ENCODE measurements at places on chromosomes 16 and 17. TPM values are rescaled to one million over a fixed set of nuclear protein-coding genes. Genes with fewer than 3 reads are reported as not detected.

TP53TG3 gene
- total RNA-seq, result not detected

- H3K4me1 ChIP-seq, result peaks cover 9% of the 10 kb centered on the region
- H3K27me3 ChIP-seq, result no peaks in the 10 kb centered on the region
- DNase-seq, result no peak
- H3K36me3 ChIP-seq, result no peaks in the 10 kb centered on the region
- H3K4me3 ChIP-seq, result no peak overlapping the region
Measured at GRCh38 chr16:68778551-68779231, 41.6 kb downstream of the CDH1 start.

DNA sequence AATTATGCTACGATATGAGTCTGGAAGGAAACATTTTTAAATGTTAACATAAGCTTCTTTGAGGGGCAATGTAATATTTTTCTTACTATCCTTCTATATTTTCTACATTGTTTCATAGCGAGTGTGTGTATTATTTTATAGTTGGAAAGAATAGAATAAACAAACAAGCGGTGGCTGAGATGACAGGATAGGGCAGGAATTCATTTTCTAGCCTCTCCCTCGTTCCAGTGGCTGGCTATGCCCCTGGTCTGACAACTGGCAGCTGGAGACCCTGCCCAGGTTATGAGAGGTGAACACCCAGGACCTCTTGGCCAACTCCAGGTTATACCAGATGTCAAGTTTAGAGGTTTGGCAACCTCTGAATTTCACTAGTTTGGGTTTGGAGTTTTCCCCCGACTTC, 14.5 kb upstream of the TNRC6C start:
- H3K4me1 ChIP-seq, result no peaks in the 10 kb centered on the region
- H3K4me3 ChIP-seq, result no peak overlapping the region
- no peak for DNase-seq
- no peak overlapping the region for H3K27ac ChIP-seq
- H3K36me3 ChIP-seq, result no peaks in the 10 kb centered on the region

- H3K4me3 ChIP-seq, result no peak overlapping the region
- H3K36me3 ChIP-seq, result no peaks in the 10 kb centered on the region
- no peak overlapping the region for H3K27ac ChIP-seq
- H3K27me3 ChIP-seq, result no peaks in the 10 kb centered on the region
- H3K4me1 ChIP-seq, result no peaks in the 10 kb centered on the region
- DNase-seq, result no peak
Measured at GRCh38 chr17:51707216-51707615, 446.9 kb downstream of the UTP18 start.

CDK5R1 gene
- 7.0 TPM for total RNA-seq

GRCh38 chr17:46769531-46770438, 48.7 kb downstream of the WNT3 start:
- no peaks in the 10 kb centered on the region for H3K36me3 ChIP-seq
- peaks cover 15% of the 10 kb centered on the region for H3K4me1 ChIP-seq
- no peak overlapping the region for H3K4me3 ChIP-seq
- DNase-seq, result no peak

- peak overlapping the region; percentile 78 for H3K27ac ChIP-seq
- H3K4me3 ChIP-seq, result peak overlapping the region; percentile 55
- peak; percentile 46 for DNase-seq
- peaks cover 39% of the 10 kb centered on the region for H3K4me1 ChIP-seq
Measured at GRCh38 chr17:75832164-75832651, 12.0 kb downstream of the UNC13D start.

DNA sequence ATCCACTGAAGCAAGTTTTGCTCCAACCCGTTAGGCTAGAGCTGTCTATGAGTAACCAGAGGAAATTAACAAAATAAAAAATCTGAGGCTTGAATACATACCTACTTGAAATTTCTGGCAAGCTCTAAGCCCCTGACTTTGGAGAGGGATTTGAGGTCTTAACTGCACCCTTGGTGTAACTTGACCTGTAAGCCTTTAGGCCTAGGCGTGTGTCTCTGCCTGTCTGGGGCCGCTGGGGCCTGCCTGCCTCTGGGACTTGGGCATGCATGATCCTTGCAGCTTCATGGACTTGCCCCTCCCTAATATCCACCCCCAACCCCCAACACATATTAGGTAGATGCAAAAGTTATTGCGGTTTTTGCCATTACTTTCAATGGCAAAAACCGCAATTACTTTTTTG, 3.7 kb upstream of the CDC42EP4 start:
- peaks cover under 1% of the 10 kb centered on the region for H3K4me1 ChIP-seq
- no peak for DNase-seq
- H3K27ac ChIP-seq, result no peak overlapping the region
- no peaks in the 10 kb centered on the region for H3K36me3 ChIP-seq

DNA sequence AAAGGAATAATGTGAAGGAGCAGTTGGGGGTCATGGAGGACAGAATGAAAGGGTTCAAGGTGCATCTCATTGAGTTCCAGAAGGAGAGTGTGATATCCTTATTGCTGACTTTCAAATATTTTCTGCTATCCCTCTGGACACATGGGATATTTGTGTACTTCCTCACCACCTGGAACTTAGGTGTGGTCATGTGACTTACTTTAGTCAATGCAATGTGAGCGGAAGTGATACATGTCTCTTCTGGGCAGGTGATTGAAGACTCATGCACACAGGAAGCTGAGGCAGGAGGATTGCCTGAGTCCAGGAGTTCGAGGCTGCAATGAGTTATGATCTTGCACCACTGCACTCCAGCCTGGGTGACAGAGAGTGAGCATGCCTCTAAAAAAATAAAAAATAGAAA, 36.7 kb upstream of the TANC2 start:
- H3K27me3 ChIP-seq, result no peaks in the 10 kb centered on the region
- no peak overlapping the region for H3K27ac ChIP-seq
- H3K36me3 ChIP-seq, result no peaks in the 10 kb centered on the region
- DNase-seq, result no peak
- H3K4me1 ChIP-seq, result no peaks in the 10 kb centered on the region
- no peak overlapping the region for H3K4me3 ChIP-seq

CYGB gene
- not detected for total RNA-seq

HP gene
- total RNA-seq, result not detected

- no peaks in the 10 kb centered on the region for H3K36me3 ChIP-seq
- no peaks in the 10 kb centered on the region for H3K27me3 ChIP-seq
- no peak overlapping the region for H3K27ac ChIP-seq
- no peaks in the 10 kb centered on the region for H3K4me1 ChIP-seq
- no peak overlapping the region for H3K4me3 ChIP-seq
Measured at GRCh38 chr17:66126231-66126630, 65.7 kb downstream of the CEP112 start.

C16orf74 gene
- 1.1 TPM for total RNA-seq

DNA sequence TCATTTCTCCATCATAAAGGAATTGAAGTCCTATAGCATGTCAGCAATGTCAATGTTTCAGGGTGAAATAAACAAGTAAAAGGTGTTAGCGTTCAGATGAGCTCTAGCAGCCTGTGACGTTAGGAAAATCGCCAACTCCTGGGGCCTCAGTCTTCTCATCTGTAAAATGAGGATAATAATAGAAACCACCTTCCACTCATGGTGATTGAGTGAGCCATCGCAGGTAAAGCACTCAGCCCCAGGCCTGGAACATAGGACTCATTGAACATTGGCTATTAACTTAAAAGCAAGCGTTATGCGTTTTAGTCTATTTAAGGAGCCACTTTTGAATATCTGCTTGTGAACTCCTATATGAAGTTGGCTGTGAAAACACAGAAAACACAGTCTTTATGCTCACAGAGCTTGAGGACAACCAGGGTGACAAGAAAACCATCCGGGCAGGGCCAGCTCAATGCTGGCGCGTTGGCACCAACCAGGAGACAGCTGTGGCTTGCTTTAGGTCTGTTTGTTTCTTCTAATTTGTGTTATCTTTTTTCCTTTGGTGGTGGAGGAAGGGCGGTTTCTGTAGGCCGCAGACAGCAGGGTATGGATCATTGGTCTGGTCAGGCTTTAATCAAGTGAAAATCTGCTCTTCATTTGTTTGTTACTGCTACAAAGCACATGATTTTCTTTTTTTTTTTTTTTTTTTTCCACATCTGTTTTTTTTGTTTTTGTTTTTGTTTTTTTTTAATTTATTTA, 35.7 kb upstream of the MED9 start:
- H3K27ac ChIP-seq, result no peak overlapping the region
- no peak overlapping the region for H3K4me3 ChIP-seq
- no peaks in the 10 kb centered on the region for H3K4me1 ChIP-seq
- H3K27me3 ChIP-seq, result no peaks in the 10 kb centered on the region

PSMC3IP gene
- 36.2 TPM for total RNA-seq

IGF2BP1 gene
- total RNA-seq, result 0.28 TPM

DNA sequence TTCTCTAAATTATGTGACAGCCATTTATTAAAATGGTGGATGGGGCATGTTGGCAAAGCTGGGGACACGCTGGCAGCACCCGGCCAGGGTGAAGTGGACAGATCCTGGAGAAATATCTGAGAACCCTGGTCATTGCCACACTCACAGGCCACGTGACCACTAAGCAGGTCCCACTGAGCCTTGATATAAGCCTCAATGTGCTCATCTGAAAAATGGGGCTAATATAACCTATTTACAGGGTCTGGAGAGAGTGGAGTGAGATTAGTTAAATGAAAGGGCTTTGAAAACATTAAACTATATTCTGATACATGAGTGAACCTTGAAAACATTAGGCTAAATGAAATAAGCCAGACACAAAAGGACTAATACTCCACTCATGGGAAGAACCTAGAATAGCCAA, 108.9 kb downstream of the RBFOX3 start:
- H3K36me3 ChIP-seq, result no peaks in the 10 kb centered on the region
- H3K27ac ChIP-seq, result no peak overlapping the region
- no peaks in the 10 kb centered on the region for H3K27me3 ChIP-seq
- H3K4me1 ChIP-seq, result no peaks in the 10 kb centered on the region
- no peak for DNase-seq

- H3K4me3 ChIP-seq, result no peak overlapping the region
- H3K27me3 ChIP-seq, result no peaks in the 10 kb centered on the region
- H3K36me3 ChIP-seq, result no peaks in the 10 kb centered on the region
- H3K4me1 ChIP-seq, result no peaks in the 10 kb centered on the region
Measured at GRCh38 chr17:76481071-76481655, 13.8 kb downstream of the AANAT start.

DNA sequence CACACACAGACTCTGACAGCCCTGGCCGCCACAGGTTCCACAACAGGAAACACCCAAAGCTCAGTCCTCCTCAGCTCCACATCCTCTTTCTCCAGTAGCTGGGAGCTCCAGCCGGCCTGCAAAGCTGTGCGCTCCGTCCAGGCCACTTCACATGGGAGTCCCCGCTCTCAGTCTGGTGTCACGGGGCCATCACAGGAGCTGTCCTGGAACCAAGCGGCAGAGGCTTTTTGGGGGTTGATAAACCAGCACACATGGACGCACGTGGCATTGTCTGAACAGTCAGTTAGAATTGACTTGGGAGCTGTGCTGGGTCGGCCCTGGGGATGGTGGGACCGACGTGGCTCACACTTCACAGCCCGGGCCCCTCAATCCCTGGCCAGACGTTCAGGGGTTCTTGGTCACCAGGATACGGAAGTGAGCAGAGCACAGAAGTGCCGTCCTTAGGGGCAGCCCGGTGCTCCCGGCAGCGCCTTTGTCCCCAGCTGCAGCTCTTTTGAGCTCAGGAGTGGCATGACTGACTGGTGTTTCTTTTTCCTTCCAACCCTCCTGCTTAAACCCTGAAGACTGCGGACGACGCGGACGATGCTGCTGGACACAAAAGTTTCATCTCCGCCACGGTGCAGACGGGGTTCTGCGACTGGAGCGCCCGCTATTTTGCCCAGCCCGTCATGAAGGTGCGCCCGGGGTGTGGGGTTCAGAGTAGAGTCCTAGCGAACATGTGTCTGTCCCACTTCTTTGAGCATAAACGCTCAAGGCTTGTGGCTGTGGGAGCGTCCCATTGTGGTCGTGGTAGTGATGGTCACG, 66.6 kb upstream of the CHMP6 start:
- no peaks in the 10 kb centered on the region for H3K4me1 ChIP-seq
- no peaks in the 10 kb centered on the region for H3K27me3 ChIP-seq
- H3K27ac ChIP-seq, result no peak overlapping the region
- no peak overlapping the region for H3K4me3 ChIP-seq
- peaks cover 24% of the 10 kb centered on the region for H3K36me3 ChIP-seq
- no peak for DNase-seq

- no peaks in the 10 kb centered on the region for H3K36me3 ChIP-seq
- DNase-seq, result no peak
- no peak overlapping the region for H3K4me3 ChIP-seq
Measured at GRCh38 chr17:8985054-8985701, 19.7 kb upstream of the PIK3R5 start.

DNA sequence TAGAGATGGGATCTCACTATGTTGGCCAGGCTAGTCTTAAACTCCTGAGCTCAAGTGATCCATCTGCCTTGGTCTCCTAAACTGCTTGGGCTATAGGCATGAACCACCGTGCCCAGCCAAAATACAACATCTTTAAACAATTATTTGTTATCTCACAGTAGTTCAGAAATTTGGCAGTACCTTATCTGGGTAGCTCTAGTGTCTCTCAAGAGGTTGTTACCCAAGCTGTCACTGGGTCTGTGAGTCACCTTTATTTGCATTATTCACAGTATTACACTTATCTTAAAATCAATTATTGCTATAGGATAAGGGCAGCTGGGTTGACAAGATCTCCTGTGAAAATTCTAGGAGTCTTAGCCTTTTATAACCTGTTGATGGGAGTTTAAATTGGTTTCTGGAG, 64.0 kb upstream of the GAS7 start:
- no peaks in the 10 kb centered on the region for H3K36me3 ChIP-seq
- H3K4me3 ChIP-seq, result no peak overlapping the region
- no peak overlapping the region for H3K27ac ChIP-seq
- no peaks in the 10 kb centered on the region for H3K27me3 ChIP-seq
- no peak for DNase-seq
- no peaks in the 10 kb centered on the region for H3K4me1 ChIP-seq

- no peak overlapping the region for H3K4me3 ChIP-seq
- H3K4me1 ChIP-seq, result peaks cover 48% of the 10 kb centered on the region
- peak; percentile 46 for DNase-seq
- H3K27me3 ChIP-seq, result no peaks in the 10 kb centered on the region
- H3K36me3 ChIP-seq, result no peaks in the 10 kb centered on the region
Measured at GRCh38 chr16:88477631-88478519, 24.8 kb downstream of the ZFPM1 start.

- no peak for DNase-seq
- no peak overlapping the region for H3K27ac ChIP-seq
- H3K4me3 ChIP-seq, result no peak overlapping the region
- H3K4me1 ChIP-seq, result no peaks in the 10 kb centered on the region
- no peaks in the 10 kb centered on the region for H3K27me3 ChIP-seq
Measured at GRCh38 chr16:86595983-86596605, 17.7 kb downstream of the FOXL1 start.
